ENCODE measurements at places on chromosomes 1 and 21.
A peak's percentile ranks its signal among the peaks of the same experiment; 100 is the strongest.

DNA sequence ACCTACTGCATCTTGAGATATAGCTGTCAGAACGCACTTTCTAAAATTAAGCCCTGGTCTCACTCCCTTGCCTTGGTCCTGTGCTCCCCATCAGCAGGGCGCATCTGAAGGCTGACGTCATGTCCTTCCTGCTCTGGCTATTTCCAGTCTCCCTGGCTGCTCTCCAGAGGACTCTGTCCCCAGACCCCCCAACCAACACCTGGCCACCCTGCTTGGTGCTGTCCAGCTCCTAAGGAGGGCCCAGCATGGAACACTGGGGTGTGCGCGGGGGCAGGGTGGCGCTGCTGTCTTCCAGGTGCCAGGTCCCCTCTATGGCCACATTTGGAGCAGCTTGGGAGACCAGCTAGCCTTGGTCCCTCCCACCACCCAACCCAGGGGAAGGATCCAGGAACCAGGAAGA is 8.3 kb downstream of the TNNT2 start:
- DNase-seq: no peak

DNA sequence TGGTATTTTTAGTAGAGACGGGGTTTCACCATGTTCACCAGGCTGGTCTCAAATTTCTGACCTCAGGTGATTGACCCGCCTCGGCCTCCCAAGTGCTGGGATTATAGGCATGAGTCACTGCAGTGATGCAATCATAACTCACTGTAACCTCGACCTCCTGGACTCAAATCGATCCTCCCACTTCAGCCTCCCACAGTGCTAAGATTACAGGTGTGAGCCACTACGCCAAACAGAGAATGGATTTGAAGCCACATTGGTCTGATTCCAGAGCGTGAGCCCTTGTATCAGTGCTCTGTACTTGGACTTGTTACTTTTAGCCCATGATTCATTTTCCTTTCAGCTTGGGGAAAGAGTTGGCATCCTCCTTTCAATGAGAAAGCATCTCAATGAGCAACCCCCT is 14.9 kb upstream of the ZNF683 start:
- no peak for DNase-seq

DNA sequence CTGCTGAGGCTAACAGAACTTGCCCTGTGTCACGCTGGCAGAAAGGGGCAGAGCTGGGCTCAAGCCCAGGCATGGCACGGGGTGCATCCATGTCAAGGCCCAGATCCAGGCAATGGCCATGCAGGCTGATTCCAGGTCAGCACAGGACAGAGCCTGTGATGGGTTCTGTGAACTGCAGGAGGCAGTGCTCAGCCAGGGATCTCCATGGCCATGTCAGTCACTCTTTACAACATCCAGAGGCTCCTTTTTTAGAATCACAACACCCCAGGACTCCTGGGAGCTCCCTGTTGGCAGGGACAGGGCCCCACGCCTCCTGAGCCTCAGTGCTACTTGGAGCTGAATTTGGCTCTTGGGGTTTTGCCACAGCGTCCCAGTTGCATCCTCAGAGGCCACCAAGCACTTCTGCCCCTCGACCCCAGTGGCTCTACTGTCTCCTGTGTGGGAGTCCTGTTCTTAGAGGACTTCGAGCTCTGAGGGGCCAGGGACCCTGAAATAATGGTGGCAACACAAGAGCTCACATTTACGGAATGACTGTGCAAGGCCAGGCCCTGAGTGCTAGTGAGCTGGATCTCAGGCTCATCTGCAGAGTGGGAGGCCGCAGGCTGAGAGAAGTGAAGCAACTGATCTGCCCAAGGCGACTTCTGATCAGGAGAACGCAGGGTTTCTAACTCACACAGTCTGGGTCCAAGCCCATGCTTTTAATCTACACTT is 211.5 kb downstream of the TRABD2B start:
- no peak for DNase-seq

GRCh38 chr1:30995990-30996612 is 69.4 kb downstream of the PUM1 start:
- DNase-seq: no peak

- no peak for DNase-seq
Measured at GRCh38 chr1:238457610-238458009, 566.9 kb upstream of the ZP4 start.

- peak; percentile 6 for DNase-seq
Measured at GRCh38 chr1:63713627-63714481, 60.0 kb upstream of the ROR1 start.

Data from DMS 273 treated with DMSO at 0.1 percent for 48 hours (cell line).